Retina (tissue), 1 donor: ENCODE measurements at places on chromosomes 4 and X.

- no peak for DNase-seq
Observed at GRCh38 chrX:39203427-39203826, 402.2 kb downstream of the MID1IP1 start.

- DNase-seq, result no peak
Observed at GRCh38 chrX:142831961-142832530, 193.7 kb upstream of the SPANXN4 start.

- DNase-seq, result no peak
Observed at GRCh38 chrX:108396188-108396891, 41.9 kb downstream of the COL4A6 start.

GRCh38 chr4:39698424-39699009 lies 581 bp downstream of the UBE2K start:
- DNase-seq, result no peak

GRCh38 chr4:13957871-13958270 lies 330.3 kb upstream of the BOD1L1 start:
- no peak for DNase-seq

GRCh38 chr4:158775091-158775651 lies 6.3 kb downstream of the FNIP2 start:
- DNase-seq, result no peak

GRCh38 chr4:57039345-57039744 lies 60.6 kb downstream of the POLR2B start:
- DNase-seq, result no peak

DNA sequence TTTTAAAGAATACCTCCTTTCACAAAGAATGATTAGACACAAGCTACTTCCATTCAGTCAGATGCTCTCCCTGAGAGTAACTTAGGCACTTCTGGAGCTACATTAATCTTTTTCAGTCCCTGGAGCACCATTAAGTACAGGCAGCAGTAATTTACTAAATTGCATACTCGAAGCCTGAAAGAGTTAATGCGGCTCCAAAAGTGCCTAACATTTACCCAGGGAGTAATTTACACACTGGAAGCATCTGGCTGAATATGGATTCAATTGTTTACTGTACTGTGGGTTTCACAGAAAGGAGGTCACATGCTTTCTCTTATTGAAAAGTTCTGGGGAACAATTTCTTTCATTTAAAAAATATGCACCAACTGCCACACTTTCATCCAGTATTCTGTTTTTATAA lies 260.8 kb upstream of the TENM3 start:
- no peak for DNase-seq

DNA sequence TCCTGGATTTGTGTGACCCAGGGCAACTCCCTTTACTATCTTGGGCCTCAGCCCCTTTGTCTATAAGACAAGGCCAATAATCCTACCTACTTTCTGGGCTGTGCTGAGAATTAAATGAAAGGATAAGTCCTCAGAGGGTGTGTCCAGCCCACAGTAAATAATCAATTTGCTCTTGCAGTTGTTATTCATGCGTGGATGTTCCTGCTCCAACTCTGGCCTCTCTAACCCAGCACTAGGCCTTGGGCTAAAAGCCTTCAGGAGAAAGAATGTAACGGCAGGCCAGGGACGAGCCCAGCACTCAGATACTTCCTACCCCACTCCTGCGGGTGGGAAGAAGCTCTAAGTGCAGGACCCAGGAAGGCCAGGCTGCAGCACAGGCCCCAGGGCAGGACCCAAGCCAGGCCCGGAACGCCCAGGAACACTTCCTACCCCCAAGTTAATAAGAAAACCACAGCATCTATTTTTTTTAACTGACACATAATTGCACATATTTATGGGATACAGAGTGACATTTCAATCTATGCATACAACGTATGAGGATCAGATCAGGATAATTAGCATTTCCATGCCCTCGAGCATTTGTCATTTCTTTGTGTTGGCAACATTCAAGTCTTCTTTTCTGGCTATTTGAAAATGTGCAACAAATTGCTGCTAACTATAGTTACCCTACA lies 179.6 kb upstream of the RBPJ start:
- peak; percentile 58 for DNase-seq

DNA sequence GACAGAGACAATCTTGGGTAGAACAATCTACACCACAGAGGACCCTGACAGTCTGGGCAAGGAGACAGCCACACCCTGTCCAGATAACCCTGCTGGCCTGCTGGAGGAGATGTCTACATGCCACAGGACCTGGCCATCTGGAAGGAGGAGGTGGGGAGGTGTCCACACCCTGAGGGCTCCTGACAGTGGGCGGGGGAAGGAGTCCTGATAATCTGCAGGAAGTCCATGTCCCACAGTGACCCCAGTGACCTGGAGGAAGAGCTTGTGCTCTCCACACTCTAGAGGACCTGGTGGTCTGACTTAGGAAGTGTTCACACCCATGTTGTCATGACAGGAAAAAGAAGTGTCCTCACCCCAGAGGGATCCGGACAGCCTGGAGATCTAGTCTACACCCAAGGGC lies 5.5 kb downstream of the SUV39H1 start:
- no peak for DNase-seq

DNA sequence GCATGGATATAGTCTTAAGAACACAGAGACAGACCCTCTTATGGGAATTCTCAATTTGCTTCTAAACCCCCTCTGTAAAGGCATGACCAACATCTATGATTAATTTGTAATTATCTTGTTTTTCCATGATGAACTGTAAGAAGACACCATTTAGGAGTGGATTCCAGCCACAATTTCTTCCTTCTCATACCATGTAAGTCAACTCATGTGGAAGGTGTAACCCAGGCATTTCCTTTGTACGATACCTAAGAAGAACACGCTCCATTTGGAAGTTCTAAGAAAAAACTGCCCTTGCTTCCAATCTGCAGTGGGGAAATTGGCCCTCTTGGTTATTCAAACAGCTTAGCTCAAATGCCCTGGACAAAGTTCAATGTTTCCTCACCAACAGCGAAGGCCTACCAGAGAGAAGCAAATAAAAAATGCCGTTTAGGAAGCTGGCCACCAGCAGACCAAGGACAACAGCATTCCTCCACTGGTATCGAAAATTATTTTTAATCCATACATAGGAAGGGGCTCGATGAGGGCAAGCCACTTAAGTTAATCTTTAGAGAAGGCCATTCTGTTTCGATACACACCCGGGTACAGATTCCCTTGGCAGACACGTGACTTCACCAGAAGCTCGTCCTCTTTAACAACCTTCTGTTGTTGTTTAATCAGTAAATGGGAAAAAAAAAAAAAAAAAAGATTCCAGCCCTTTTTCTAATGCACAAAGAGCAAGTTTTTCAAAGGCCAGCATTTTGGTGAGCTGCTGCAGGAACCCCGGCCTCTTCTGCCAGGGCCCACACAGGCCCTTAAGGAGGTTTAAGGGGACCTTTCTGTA lies 2.6 kb downstream of the DHRSX start:
- DNase-seq, result no peak

GRCh38 chr4:1590244-1590643 lies 93.9 kb downstream of the FAM53A start:
- no peak for DNase-seq

DNA sequence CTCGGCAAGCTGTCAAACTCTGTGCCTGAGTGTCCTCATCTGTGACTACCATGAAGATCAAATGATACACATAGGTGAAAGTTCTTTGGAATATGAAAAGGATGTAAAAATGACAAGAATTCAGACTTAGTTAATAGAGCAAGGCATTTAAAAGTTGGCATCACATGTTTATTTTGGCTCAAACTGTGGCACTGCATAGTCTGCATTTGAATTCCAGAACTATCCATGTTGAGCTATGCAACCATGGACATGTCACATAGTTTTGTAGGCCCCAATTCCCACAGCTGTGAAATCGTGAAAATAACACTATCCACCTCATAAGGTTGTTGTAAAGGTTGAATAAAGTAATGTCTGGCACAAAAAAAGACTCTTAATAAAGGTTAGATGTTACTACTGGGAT lies 33.9 kb downstream of the AFF2 start:
- no peak for DNase-seq

DNA sequence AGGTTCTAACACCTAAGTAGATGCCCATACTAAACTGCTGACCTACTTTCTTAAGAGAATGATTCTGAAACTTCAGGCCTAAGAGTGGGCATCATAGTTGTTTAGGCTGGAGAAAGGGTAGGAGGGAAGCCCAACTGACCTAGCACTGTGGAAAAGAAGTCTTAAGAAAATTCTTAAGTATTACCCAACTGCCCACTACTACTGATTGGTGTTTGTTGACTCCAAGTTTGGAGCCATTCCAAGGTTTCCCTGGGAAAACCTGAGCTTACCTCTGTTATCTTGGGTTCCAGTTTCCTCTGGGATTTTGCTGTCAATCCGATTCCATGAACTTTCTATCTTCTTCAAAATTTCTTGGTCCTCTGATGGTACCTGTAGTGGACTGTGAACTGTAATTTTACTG lies 23.9 kb downstream of the ANKRD17 start:
- no peak for DNase-seq

- DNase-seq, result no peak
Observed at GRCh38 chr4:167555338-167556022, 321.2 kb upstream of the SPOCK3 start.

DNA sequence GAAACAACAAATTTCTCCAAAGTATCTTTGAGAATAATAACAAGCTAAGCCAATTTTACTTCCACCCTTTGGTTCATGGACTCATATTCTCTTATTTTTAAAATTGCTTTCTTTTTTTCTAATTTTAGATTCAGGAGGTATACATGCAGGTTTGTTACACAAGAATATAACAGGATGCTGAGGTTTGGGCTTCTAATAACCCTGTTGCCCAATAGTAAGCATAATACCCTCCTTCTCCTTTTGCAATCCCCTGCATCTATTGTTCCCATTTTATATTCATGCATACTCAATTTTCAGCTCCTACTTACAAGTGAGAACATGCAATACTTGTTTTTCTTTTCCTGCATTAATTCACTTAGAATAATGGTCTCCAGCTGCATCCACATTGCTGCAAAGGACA lies 202.3 kb upstream of the FSTL5 start:
- DNase-seq, result no peak

DNA sequence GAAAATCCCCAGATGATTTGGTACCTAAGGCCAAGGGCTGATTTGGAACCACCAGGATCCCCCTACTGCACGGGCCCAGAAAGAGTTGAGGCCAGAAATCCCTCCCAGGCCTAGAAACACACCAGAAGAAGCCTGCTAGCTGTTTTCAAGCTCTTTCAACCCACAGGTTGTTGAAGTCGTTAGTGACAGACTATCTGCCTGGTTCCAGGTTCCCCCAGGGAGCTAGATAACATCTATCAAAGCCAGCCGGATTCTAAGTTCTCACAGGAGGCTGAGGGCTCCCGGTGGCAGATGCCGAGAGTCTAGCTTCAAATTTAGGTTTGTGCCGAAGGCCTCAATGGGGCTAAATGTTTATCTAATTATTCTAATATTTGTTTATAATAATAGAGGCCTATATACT lies 132.0 kb upstream of the ATP6AP2 start:
- no peak for DNase-seq

GRCh38 chr4:10115797-10116568 lies 616 bp downstream of the WDR1 start:
- peak; percentile 43 for DNase-seq

GRCh38 chr4:7844594-7844991 lies 95.1 kb downstream of the AFAP1 start:
- DNase-seq, result no peak

DNA sequence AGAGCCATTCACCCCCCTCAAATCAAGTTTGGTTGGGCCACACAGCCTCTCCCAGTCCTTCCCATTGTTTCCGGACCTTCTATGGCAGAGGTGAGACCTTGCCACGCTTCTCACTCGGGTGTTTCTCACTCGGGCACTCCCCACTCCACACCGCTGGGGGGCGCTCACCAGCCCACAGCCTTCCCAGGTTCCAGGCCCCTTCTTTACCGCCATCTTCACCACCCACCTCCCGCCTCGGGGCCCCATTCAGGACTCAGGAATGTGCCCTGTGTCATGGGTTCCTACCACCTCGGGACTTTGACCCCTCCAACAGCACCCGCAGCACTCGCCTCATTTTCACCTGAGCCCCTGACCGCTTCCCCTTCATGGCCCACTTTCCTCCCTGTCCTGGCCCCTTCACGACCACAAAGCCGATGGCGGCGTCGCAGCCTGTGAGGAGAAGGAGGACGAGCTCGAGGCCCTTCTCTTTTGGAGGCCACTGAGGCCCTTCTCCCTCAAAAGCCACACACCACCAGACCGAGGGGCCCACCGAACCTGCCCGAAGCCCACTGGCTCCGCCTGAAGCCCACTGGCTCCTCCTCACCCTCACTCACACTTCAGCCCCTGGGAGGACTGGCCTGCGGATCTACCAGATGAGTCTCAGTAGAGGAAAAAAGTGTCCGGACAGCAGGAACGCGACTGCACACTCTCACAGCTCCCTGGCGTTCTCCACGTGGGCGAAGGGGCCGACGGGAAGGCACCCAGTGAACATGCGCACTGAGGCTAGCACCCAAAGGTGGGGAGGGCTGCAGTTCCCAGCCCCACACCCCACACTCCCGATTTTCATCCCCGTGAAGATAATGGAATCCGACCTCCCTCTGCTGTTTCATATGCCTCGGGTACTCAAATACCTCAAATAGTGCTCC lies at the start of gene PAGE1:
PAGE1 (minus strand) TSS at position 709 of the 905 bp plus-strand sequence. CDS start 1,214 bp downstream, outside the sequence.
- DNase-seq, result no peak

- no peak for DNase-seq
Observed at GRCh38 chr4:117560329-117560728, 474.0 kb upstream of the NDST3 start.

GRCh38 chrX:101206471-101206870 lies 13.1 kb upstream of the DRP2 start:
- DNase-seq, result no peak

GRCh38 chrX:129161108-129161507 lies 362.2 kb downstream of the SMARCA1 start:
- no peak for DNase-seq

DNA sequence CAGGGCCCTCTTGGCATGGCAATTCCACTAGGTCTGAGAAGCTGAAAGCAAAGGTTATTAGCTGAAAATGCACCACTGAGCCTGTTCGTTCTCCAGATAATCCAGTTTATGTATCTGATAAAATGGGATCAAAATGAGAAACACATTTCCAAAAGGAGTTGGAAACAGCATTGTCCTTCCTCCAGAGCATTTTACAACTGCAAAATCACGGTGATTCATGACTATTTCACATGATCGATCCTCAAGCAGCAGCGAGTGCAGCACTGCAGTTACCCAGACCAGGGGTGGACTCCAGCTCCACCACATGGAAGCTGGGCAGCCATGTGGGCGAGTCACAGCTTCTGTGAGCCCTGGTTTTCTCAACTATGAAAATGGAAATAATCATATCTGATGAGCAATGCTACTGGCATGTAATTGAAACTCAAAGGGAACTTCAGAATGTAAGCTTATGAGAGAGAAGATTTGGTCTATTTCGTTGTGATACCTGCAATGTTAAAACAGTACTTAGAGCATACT lies 78.7 kb upstream of the MSX1 start:
- DNase-seq, result no peak

DNA sequence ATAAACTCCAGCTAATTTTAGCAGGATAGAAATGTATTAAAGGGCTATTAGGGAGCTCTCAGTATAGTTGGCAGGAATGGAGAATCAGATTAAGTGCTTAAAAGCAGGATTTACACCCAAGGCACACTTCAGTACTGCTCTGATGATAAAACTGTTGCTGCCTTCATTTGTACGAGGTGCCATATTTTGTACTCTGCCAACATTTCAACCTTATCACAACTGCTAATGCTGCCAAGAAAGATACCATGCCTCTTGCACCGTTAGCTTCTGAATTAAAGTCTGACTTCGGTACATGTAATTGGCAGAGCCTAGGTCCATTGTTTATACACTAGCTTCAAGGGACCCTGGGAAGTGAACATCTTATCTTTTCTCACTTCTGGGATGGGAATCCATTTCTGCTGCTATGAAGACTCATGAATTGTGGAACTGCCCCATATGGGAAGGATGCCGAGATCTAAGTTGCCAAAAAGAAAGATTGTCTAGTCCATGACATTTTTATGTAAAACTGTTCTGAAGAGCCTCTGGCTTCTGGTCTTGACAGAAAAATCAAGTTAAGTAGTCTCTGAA lies 624.0 kb upstream of the IGFBP7 start:
- no peak for DNase-seq
